Esophagus squamous epithelium (tissue), 5 donors: ENCODE measurements at places on chromosomes 1 and 21.
A peak's percentile ranks its signal among the peaks of the same experiment; 100 is the strongest.

DNA sequence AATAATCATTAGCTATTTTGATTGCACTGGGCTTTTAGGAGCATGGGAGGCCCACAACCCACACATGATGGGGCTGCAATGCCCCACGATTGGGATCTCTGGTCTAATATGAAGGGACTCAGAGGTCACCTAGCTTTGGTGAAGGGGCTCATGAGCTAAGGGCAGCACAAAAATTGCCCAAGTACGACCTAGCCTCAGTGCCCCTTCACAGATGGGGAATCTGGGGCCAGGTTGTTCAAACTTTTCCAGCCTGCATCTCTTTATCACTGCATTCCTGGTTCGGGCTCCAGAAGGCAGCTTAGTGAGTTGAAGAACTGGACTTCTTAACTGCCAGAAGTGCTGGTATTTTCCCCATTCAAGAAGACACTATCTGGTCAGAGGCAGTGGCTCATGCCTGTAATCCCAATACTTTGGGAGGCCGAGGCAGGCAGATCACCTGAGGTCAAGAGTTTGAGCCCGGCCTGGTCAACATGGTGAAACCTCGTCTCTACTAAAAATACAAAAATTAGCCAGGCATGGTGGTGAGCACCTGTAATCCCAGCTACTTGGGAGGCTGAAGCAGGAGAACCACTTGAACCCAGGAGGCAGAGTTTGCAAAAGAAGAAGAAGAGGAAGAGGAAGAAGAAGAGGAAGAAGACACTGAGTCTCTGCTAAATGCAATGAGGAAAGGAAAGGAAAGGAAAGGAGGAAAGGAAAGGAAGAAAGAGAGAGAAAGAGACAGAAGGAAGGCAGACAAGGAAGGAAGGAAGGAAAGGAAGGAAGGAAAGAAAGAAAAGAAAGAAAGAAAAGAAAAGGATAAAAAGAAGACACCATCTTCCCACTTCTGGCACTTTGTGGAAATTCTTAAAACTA lies 258.5 kb upstream of the IRF2BP2 start:
- H3K27ac ChIP-seq, result no peak overlapping the region
- no peaks in the 10 kb centered on the region for H3K27me3 ChIP-seq
- H3K36me3 ChIP-seq, result no peaks in the 10 kb centered on the region
- H3K4me3 ChIP-seq, result no peak overlapping the region
- peaks cover 25% of the 10 kb centered on the region for H3K4me1 ChIP-seq

DNA sequence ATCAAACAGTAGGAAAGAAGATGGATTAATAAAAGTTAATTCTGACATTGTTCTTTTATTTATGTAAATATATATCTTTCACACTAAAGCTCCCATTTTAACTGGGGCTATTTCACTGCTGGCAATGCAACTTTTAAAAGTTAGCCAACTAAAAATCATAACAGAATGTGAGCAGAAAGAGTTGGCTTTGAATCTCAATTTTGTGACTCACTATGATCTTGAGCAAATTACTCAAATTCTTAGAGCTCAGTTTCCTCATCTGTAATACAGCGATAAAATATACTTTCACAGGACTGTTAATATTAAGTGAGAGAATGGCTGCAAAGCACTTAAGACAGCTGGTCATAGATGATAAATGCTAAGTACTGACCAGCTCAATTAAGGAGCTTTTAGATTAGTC lies 10.8 kb downstream of the EFCAB14 start:
- H3K27ac ChIP-seq, result no peak overlapping the region
- peaks cover 25% of the 10 kb centered on the region for H3K36me3 ChIP-seq
- no peaks in the 10 kb centered on the region for H3K27me3 ChIP-seq
- no peak overlapping the region for H3K4me3 ChIP-seq
- no peaks in the 10 kb centered on the region for H3K4me1 ChIP-seq
- no peak for DNase-seq

DNA sequence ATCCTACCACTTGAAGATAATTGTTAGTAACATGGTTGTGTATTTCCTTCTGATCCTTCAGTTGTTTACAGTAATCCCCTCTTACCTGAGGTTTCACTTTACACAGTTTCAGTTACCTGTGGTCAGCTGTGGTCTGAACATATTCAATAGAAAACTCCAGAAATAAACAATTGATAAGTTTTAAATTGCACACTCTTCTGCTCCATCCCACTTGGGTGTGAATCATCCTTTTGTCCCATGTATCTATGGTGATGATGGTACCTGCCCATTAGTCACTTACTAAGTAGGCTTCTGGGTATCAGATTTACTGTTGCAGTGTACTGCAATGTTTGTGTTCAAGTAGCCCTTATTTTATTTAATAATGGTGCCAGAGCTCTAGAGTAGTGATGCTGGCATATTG lies 62.5 kb downstream of the OSBPL9 start:
- H3K36me3 ChIP-seq, result peaks cover 3% of the 10 kb centered on the region
- DNase-seq, result no peak
- no peaks in the 10 kb centered on the region for H3K4me1 ChIP-seq
- H3K4me3 ChIP-seq, result no peak overlapping the region

DNA sequence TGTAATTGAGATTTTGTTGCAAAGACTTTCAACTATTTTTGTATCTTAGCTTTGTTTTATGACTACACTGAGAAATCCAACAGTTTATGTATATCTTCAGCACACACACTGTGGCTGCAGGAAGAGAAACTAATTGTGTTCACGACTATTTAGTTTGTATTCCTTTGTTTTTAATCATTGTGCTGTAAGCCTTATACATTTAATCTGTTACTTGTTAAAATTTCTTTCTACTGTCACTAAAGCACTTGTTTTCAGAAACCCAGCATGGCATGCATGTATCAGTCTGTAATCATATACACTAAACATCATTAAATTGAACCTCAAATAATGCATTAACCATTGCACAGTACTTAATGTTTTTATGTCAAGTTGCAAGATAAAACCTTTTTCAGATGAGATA lies 656 bp downstream of the ANGPTL1 start:
- peak overlapping the region; percentile 80 for H3K27ac ChIP-seq
- no peaks in the 10 kb centered on the region for H3K36me3 ChIP-seq
- H3K4me3 ChIP-seq, result peak overlapping the region; percentile 57
- no peaks in the 10 kb centered on the region for H3K27me3 ChIP-seq

- no peak overlapping the region for H3K4me3 ChIP-seq
- DNase-seq, result no peak
- no peaks in the 10 kb centered on the region for H3K27me3 ChIP-seq
- H3K27ac ChIP-seq, result no peak overlapping the region
- no peaks in the 10 kb centered on the region for H3K36me3 ChIP-seq
Observed at GRCh38 chr21:33063375-33063883, 6.5 kb upstream of the OLIG1 start.

DNA sequence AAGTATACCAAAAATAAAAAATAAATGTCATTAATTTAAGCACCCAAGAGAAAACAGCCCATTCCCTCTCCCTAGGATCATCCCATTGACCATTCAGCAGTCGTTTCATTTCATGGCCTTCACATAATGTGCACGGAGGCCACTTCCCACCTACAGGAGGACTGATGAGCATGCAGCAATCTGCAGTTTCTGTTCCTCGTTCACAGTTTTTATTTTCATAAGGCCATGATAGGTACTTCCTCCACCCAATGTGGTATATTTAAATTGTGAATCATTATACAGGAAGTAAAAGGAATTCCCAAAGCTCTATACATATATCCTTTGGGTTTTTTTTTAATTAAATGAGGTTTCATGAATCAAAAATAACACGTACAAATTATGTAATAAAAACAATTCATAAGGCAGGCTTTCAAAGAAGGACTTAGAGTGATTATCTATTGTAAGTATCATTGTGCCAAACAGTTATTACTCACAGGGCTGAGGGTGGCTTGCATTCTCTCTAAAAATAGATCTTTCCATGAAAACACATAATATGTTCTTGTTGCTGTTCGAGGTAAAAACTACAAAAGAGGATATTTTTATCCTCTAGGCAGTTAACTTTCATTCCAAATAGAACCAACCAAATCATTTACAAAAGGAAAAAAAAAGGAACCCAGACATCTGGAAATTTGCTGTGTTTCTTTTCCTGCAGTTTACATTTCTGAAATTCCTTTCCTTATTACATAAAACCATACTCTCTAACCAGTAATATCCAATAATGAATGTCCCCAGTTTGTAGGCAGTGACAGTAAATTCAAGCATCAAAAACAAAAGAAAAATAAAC lies 27.5 kb upstream of the SLC44A3 start:
- no peak overlapping the region for H3K4me3 ChIP-seq
- H3K27me3 ChIP-seq, result no peaks in the 10 kb centered on the region
- peak overlapping the region; percentile 80 for H3K27ac ChIP-seq
- no peaks in the 10 kb centered on the region for H3K36me3 ChIP-seq

DNA sequence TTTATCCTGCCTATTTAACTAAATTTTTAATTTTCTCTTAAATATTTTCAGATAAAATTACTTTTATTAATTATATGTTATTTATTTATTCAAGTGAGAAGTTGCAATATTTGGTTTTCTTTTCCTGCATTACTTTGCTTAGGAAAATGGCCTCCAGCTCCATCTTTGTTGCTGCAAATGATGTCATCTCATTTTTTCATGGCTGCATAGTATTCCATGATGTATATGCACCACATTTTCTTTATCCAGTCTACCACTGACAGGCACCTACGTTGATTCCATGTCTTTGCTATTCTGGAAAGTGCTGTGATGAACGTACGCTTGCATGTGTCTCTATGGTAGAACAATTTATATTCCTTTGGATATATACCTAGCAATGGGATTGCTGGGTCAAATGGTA lies 186.9 kb upstream of the LYPLAL1 start:
- H3K27me3 ChIP-seq, result no peaks in the 10 kb centered on the region
- H3K27ac ChIP-seq, result no peak overlapping the region
- H3K4me1 ChIP-seq, result no peaks in the 10 kb centered on the region
- no peak for DNase-seq

DNA sequence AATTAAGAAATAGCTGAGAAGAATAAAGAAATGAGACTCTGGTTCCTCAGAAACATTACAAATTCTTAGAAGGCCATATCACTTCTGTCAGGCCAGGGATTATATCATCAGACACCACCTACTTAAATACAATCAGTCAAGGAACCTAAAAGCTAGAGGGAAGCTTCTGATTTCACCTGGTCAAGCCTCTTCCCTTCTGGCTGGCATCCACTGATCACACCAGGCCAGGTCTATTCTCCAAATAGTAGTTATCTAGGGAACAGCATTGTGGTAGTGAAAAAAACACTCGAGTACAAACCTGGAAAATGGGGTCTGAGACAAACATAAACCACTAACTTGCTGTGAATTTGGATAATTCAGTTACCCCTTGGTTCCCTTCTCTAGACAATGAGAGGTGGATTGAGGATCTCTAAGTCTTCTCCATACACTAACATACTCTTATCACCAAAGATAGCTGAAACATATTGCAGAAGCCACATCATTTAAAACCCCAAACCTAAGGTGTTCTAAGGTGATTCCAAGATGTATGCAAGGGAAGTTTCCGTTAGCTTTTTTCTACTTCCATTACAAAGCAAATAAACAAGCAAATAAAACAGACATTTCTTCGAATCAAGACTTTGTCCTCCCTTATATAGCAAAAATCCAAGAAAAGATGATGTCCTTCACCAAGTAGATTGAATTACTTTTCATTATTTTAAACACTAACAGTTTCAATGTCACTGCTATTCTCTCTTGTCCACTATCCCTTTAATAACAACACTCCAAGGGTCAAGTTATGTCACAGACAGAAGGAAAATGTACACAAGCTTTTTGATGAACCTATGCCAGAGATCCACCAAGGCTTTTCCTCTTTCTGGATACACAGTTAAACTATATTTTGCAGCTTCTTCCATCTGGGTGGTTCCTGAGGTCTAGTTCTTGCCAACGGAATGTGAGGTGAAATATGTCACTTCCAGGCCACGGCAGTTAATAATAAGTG lies 212.9 kb downstream of the KCNH1 start:
- no peaks in the 10 kb centered on the region for H3K27me3 ChIP-seq
- no peak overlapping the region for H3K4me3 ChIP-seq

DNA sequence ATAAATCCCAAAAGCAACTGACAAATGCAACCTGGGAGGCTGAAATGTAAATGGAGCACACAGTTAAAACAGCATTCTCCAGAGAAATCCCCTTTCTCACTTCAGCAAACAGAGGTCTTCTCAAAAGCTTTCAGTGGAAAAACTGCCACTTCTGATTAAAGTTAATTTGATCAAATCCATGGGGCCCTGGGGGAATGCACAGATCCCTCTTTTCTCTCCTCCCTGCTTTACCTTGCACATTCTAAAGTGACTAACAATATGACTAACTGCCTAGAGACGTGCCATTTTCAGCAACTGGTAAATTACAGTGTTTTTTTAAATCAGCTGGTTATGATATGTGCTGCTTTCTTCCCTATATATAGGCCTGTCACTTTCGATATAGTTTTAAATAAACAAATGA lies 142.5 kb downstream of the RERE start:
- no peaks in the 10 kb centered on the region for H3K4me1 ChIP-seq
- H3K27ac ChIP-seq, result no peak overlapping the region
- H3K36me3 ChIP-seq, result no peaks in the 10 kb centered on the region
- no peak overlapping the region for H3K4me3 ChIP-seq
- no peaks in the 10 kb centered on the region for H3K27me3 ChIP-seq

DNA sequence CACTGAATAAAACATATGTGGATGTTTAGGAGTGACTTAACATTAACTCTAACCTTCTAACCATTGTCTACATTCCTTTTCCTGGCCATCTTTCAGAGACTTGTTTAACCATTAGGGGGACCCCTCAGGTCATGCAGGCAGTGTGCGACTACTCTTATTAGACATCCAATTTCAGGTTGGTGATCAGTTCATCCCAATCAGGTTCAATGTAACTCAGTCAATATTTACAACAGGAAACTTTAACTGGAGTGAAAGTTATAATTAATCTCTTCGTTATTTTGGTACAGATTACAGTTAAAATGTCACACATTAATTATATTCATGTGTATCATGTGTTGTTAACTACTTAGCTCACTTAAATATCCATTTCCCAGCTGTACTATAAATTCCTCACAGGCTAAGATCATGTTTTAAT lies 68.8 kb upstream of the RGS1 start:
- H3K27ac ChIP-seq, result no peak overlapping the region
- no peak overlapping the region for H3K4me3 ChIP-seq
- H3K36me3 ChIP-seq, result no peaks in the 10 kb centered on the region
- H3K27me3 ChIP-seq, result no peaks in the 10 kb centered on the region

DNA sequence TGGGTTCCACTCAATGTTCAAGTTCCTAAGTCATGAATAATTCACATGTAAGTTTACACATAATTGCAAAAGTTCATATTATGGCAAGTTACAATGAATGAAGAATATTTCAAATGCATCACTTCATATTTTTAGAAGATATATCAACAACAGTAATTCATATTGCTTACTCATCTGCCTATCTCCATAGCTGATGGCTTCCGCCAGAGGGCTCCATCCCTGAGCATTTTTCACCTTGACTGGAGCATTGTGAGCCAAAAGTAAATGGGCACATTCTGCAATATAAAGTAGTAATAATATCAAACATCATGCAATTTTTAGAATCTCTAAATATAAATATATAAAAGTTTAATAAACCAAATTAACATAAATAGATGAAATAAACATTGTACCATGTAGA lies 29.8 kb downstream of the ANKRD13C start:
- no peaks in the 10 kb centered on the region for H3K27me3 ChIP-seq
- no peak overlapping the region for H3K4me3 ChIP-seq
- peaks cover 42% of the 10 kb centered on the region for H3K36me3 ChIP-seq
- H3K4me1 ChIP-seq, result no peaks in the 10 kb centered on the region
- no peak for DNase-seq
- H3K27ac ChIP-seq, result no peak overlapping the region

GRCh38 chr1:8061210-8061609 lies 35.1 kb upstream of the ERRFI1 start:
- H3K27me3 ChIP-seq, result no peaks in the 10 kb centered on the region
- H3K4me1 ChIP-seq, result peaks cover 53% of the 10 kb centered on the region
- H3K36me3 ChIP-seq, result no peaks in the 10 kb centered on the region
- H3K4me3 ChIP-seq, result no peak overlapping the region
